CD8-positive, alpha-beta memory T cell (primary cell): ENCODE measurements at places on chromosomes 7 and 10.

GRCh38 chr7:143233816-143234532 lies 12.1 kb downstream of the TAS2R40 start:
- DNase-seq: no peak

DNA sequence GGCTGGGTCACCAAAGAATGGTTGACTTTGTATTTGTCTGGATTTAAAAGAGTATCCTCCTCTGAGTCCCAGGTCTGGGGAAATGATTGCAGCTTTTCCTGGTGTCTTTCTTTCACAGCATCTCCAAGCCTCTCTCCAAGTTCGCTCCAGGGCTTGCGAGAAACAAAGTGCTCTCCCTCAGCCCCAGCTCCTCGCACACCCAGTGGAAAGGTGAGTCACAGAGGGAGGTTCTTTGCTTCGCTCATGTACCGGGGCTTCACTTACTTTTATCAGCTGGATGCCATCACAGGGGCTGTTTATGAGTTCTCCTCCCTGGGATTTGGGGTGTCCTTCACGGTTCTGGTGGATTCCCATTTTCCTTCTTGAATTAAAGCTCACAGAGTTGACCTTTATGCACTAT lies 252.2 kb upstream of the PLPP4 start:
- DNase-seq: no peak

DNA sequence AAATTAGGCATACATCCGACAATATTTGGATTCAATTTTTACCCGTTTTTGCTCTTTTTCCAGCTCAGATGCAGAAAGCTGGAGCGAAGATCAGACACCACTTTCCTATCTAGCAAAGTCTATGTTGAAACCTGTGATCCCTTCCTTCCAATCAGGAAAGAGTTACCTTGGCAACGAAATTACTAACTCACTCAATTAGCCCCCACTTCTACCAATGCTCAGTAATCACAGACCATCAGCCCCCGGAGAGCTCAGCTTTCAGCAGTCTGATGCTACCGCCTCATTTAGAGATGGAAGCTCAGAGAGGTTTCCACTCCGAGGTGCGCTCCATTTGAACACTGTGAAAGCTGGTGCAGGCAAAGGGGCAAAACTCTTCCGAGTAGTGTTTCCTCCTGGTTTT lies 6.7 kb downstream of the FRAT1 start:
- DNase-seq: no peak

- DNase-seq: no peak
These were observed 27.2 kb downstream of the ATE1 start for GRCh38 chr10:121900443-121901174.

DNA sequence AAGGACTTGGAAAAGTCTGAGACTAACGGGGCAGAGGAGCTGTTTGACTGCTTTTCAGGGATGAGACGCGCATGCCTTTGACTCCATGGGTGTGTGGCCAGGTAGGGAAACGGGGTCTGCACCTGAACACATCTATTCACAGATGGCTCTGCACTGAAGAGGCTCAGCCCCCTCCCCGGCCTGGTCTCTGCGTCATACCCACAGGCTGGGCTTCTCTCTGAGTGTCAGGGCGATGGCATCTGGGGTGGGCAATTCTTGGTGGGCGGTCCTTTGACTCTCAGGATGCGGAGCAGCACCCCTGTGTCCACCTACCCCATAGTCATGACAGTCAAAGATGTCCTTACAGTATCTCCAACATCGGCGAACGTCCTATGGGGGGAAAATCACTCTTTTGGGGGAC lies 23.0 kb downstream of the PFKP start:
- DNase-seq: no peak
